Colonic mucosa (tissue), 4 donors: ENCODE measurements at places on chromosomes 12 and 14.
A peak's percentile ranks its signal among the peaks of the same experiment; 100 is the strongest.

DNA sequence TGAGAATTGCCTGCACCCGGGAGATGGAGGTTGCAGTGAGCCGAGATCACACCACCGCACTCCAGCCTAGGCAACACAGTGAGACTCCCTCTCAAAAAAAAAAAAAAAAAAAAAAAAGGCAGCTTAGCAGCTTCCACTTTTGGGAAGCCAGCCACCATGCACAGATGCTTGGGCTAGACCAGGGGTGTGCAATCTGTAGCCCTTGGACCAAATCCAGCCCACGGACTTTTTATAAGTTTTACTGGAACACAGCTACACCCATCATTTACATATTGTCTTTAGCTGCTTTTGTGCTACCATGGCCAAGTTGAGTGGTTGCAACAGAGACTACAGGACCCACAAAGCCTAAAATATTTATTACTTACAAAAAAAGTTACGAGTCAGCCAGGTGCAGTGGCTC is 6.7 kb downstream of the CIT start:
- H3K4me3 ChIP-seq = no peak overlapping the region
- no peak for DNase-seq
- no peaks in the 10 kb centered on the region for H3K4me1 ChIP-seq
- no peaks in the 10 kb centered on the region for H3K27me3 ChIP-seq
- no peaks in the 10 kb centered on the region for H3K36me3 ChIP-seq

DNA sequence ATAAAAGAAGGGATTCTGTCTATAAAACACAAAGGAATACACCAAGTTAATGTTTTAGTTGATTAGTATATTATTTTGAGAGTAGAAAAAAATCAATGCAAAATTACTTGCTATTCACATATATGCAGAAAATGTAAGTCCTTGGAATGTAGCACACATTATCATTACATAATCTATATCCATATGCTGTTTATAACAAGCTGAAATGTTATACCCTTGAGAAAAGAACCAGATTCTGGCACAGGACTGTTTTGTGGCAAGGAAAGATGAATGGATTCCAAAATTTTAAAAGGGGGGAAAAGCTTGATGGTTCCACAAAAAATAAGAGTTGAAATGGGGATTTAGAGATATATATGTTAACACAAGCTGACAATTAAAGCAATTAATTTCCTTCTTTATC is 153.6 kb downstream of the MSRB3 start:
- H3K27me3 ChIP-seq = no peaks in the 10 kb centered on the region
- H3K4me3 ChIP-seq = no peak overlapping the region
- no peaks in the 10 kb centered on the region for H3K36me3 ChIP-seq
- no peak for DNase-seq
- H3K27ac ChIP-seq = no peak overlapping the region

GRCh38 chr14:51507511-51507905 is 144.2 kb upstream of the FRMD6 start:
- no peaks in the 10 kb centered on the region for H3K36me3 ChIP-seq
- no peaks in the 10 kb centered on the region for H3K4me1 ChIP-seq
- peak overlapping the region; percentile 9 for H3K27ac ChIP-seq
- no peak overlapping the region for H3K4me3 ChIP-seq

DNA sequence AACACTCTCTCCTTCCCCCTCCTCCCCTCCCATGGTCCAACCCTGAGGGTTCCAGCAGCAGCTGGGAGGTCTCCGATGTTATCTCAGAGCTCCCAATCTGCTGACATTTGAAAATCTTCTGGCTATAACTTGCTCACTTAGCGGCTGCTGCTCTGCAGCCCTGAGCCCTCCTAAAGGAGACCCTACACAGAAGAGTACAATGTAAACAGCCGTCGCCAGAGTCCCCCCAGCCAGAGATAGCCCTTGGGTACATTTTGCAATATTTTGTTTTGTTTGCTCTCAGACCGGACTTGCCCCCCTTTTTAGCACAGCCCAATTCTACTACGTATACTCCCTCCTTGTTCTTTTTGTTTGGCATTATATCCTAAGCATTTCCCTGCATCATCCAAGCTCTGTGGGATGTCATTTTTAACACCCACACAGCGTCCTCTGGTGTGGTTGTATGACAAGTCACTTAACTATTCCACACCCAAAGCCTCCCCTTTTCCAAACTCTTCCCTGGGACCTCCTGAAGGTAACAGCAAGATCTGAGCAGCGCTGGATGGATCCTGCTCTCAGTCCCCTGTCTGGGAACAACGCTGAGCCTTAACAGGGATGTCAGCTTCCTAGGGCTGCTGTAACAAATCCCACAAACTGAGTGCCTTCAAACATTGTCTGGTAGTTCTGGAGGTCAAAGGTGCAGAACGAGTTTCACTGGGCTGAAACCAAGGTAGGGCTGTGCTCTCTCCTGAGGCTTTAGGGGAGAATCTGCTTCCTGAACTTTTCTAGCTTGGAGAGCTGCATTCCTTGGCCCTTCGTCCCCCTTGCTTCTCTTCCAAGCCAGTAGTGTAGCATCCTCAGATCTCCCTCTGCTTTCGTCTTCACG is 25.3 kb upstream of the TCL1B start:
- no peak for DNase-seq
- H3K4me1 ChIP-seq = no peaks in the 10 kb centered on the region
- no peaks in the 10 kb centered on the region for H3K27me3 ChIP-seq
- no peak overlapping the region for H3K27ac ChIP-seq
- no peaks in the 10 kb centered on the region for H3K36me3 ChIP-seq
- no peak overlapping the region for H3K4me3 ChIP-seq

DNA sequence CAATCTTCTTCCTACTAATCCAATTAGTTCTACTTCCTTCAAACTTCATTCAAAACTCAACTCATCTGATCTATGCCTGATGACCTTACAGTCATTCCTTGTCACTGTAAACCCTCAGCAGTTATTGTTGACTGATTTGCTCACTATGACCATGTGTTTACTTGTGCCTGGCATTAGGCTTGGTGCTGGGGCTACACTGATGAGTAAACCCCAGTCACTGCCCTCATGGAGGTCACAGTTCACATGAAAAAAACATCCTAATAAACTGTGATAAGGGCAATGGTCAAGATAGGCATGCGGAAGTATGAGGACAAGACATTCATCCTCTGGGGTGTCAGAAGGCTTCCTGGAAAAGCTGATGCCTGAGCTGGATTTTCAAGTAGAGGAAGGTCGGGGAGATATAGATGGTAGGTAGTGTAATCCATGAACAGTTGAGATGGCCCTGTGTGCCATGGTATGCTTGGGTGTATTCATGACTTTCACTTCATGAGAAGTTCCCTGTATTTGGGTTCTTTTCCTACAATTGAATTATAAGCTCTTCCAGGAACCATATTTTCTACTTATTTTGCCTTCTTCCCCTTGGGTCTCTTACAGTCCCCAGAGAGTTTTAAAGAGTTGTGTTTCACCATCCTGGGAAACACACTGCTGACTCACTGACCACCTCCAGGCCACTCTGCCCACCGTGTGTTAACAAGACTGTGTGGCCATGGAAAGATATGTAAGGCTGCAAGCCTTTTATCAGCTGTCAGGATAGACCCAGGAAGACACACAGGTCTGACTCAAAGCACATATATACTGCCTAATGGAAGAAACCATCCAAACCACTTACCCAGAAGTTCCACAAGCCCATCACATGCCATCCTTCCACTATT is 38.7 kb upstream of the DUSP6 start:
- H3K36me3 ChIP-seq = no peaks in the 10 kb centered on the region
- DNase-seq = peak; percentile 43
- H3K27ac ChIP-seq = peak overlapping the region; percentile 68
- H3K4me1 ChIP-seq = peaks cover 8% of the 10 kb centered on the region
- no peaks in the 10 kb centered on the region for H3K27me3 ChIP-seq

GRCh38 chr14:49970474-49971147 is 77.7 kb downstream of the ARF6 start:
- no peak overlapping the region for H3K4me3 ChIP-seq
- H3K36me3 ChIP-seq = no peaks in the 10 kb centered on the region
- H3K27ac ChIP-seq = peak overlapping the region; percentile 94
- H3K27me3 ChIP-seq = no peaks in the 10 kb centered on the region
- H3K4me1 ChIP-seq = peaks cover 17% of the 10 kb centered on the region

GRCh38 chr12:18135086-18135485 is 45.1 kb upstream of the RERGL start:
- no peak overlapping the region for H3K27ac ChIP-seq
- no peak for DNase-seq
- no peaks in the 10 kb centered on the region for H3K27me3 ChIP-seq
- H3K4me3 ChIP-seq = no peak overlapping the region

DNA sequence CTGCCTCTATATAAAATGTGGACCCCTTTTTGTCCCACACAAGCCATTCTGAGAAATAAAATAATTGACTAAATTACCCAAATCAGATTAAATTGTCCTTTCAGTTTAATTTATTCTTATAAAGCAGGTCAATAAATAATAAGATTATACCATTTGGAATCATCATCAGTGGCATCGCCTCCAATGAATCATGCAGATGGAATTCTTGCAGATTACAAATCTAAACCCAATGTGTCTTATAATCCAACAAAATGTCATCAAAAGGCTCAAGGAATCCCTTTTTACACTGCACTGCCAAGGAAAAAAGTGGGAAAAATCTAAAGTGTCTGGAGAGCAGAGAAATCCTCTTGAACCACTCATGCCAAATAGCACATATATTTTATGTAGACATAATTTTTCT is 138.2 kb upstream of the TSPAN8 start:
- DNase-seq = no peak
- H3K27me3 ChIP-seq = no peaks in the 10 kb centered on the region
- H3K36me3 ChIP-seq = no peaks in the 10 kb centered on the region
- H3K4me3 ChIP-seq = no peak overlapping the region

GRCh38 chr12:40224439-40225291 is at the start of gene LRRK2:
Gene LRRK2, plus strand, starts transcription at chr12:40224997. Its CDS starts 135 bp downstream, at chr12:40225132.
- peak; percentile 60 for DNase-seq
- H3K36me3 ChIP-seq = no peaks in the 10 kb centered on the region
- peak within 1 kb of the TSS; percentile 83 for H3K27ac ChIP-seq
- no peaks in the 10 kb centered on the region for H3K4me1 ChIP-seq
- H3K4me3 ChIP-seq = peak within 1 kb of the TSS; percentile 50

GRCh38 chr12:132384916-132385774 is 55.8 kb upstream of the GALNT9 start:
- no peak overlapping the region for H3K27ac ChIP-seq
- H3K27me3 ChIP-seq = no peaks in the 10 kb centered on the region
- H3K4me1 ChIP-seq = no peaks in the 10 kb centered on the region
- H3K4me3 ChIP-seq = no peak overlapping the region
- no peak for DNase-seq
- no peaks in the 10 kb centered on the region for H3K36me3 ChIP-seq

- peak overlapping the region; percentile 86 for H3K4me3 ChIP-seq
- H3K27ac ChIP-seq = peak overlapping the region; percentile 90
- H3K27me3 ChIP-seq = no peaks in the 10 kb centered on the region
Observed at GRCh38 chr12:56725723-56726102, 614 bp upstream of the NACA start.
